B cell (primary cell): ENCODE measurements at places on chromosomes 4 and X. TPM values are rescaled to one million over a fixed set of nuclear protein-coding genes. Genes with fewer than 3 reads are reported as not detected.

DNA sequence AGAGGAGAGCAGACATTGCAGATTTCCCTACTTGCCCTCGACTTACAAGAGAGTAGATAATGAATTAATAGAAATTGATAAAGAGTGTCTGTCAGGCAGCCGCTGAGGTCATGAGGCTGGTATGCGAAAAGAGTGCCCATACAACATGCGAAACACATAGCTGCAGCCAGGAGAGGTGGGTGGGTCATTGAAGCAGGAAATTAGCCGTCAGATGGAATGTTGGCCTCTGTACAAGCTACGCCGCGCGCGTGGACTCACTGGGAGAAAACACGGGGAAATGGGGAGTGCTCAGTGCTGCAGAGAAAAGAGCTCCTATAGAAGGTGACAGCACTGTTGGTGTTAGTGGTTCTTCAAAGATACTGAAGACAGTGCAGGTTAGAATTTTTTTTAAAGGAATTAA lies 125.1 kb downstream of the RAPGEF2 start:
- no peak for DNase-seq
- no peaks in the 10 kb centered on the region for H3K36me3 ChIP-seq
- no peaks in the 10 kb centered on the region for H3K27me3 ChIP-seq
- H3K27ac ChIP-seq: no peak overlapping the region
- H3K4me1 ChIP-seq: peaks cover 4% of the 10 kb centered on the region
- no peak overlapping the region for H3K4me3 ChIP-seq

The OPRPN gene
- total RNA-seq: not detected in 2 replicates

The PDCL2 gene
- not detected in 2 replicates for total RNA-seq

DNA sequence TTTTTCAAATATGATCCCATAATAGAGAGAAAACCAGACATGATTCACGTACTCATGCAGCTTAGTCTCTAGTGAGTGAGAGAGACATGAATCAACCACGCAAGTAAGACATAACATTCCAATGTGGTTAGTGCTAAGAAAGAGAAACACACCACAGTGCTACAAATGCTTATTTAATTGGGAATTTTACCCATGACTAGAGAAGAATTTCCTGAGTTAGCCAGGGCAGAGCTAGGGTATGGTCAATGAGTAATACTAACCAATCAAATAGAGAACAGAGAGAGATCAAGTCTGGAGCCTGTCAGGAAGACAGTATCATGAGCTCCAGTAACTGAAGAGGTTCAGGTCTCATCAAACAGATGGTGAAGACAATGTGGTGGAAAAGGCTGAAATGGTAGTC lies 495.2 kb downstream of the PDGFC start:
- no peaks in the 10 kb centered on the region for H3K27me3 ChIP-seq
- H3K4me1 ChIP-seq: no peaks in the 10 kb centered on the region
- no peak overlapping the region for H3K4me3 ChIP-seq
- DNase-seq: no peak
- no peaks in the 10 kb centered on the region for H3K36me3 ChIP-seq

- no peak overlapping the region for H3K4me3 ChIP-seq
- H3K27ac ChIP-seq: no peak overlapping the region
- no peaks in the 10 kb centered on the region for H3K4me1 ChIP-seq
- H3K36me3 ChIP-seq: no peaks in the 10 kb centered on the region
Measured at GRCh38 chrX:10636337-10636736, 16.0 kb upstream of the MID1 start.

DNA sequence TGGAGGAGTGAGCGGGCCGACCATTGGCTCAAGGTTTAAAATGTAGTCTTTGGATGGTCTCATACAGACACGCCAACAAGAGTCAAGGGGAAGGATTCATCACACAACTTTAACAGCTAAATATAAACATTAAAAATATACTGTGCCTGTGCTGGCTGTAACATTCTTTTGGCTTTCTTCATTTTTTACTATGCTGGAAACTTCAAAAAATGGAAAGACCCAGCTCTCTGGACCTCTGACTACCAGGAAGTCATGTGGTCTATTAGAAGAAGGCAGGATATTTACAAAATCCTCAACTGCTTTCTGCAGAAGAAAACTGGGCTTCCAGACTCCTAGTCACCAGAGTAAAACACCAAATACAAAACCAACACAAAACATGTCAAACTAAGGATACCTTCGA lies 49.8 kb upstream of the KLF3 start:
- H3K27me3 ChIP-seq: no peaks in the 10 kb centered on the region
- no peak overlapping the region for H3K27ac ChIP-seq
- no peaks in the 10 kb centered on the region for H3K4me1 ChIP-seq
- no peaks in the 10 kb centered on the region for H3K36me3 ChIP-seq

GRCh38 chr4:122305853-122306252 lies 73.0 kb upstream of the ADAD1 start:
- no peak overlapping the region for H3K4me3 ChIP-seq
- peaks cover 34% of the 10 kb centered on the region for H3K36me3 ChIP-seq
- H3K27me3 ChIP-seq: no peaks in the 10 kb centered on the region
- DNase-seq: no peak

GRCh38 chr4:167282171-167282864 lies 48.0 kb upstream of the SPOCK3 start:
- H3K27ac ChIP-seq: no peak overlapping the region
- H3K4me1 ChIP-seq: no peaks in the 10 kb centered on the region
- no peak for DNase-seq
- no peaks in the 10 kb centered on the region for H3K27me3 ChIP-seq
- no peaks in the 10 kb centered on the region for H3K36me3 ChIP-seq

The ADGRG2 gene
- not detected in 2 replicates for total RNA-seq

DNA sequence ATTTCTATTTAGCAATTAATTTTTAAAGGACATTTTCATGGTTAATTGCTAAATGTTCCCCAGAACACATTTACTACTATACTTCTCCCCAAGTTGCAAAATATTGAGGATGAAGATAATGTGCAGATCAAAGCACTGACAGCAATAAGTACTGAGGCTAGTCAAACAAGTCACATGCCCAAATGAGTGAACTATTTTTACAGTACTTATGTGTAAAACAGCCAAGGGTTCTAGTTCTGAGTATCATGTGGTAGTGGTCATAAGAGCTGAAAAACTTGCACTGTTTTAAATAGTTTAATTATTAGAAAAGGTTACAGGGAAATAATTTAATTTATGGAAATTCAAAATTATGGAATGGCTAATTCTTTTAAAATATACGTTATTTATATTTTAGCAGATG lies 3.8 kb downstream of the GALNTL6 start:
- peaks cover 28% of the 10 kb centered on the region for H3K27me3 ChIP-seq
- DNase-seq: no peak
- H3K36me3 ChIP-seq: no peaks in the 10 kb centered on the region
- no peak overlapping the region for H3K27ac ChIP-seq

DNA sequence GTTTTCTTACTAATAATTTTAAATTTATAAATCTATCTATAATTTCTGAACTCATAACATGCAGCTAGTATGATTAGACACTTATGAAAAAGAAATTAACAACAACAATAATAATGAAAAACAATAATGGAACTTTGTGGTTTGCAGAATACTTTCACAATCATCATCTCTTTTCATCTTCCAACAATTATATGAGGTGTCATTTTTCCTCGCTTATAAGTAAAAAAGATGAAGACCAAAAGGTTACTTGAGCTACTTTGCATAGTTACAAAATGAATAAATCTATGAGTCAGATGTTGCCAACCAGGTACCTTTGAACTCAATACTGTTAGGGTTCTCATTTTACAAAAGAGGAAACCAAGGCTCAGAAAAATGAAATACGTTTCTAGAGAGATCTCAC lies 98.5 kb upstream of the ELOVL6 start:
- no peak overlapping the region for H3K27ac ChIP-seq
- H3K4me1 ChIP-seq: no peaks in the 10 kb centered on the region
- H3K27me3 ChIP-seq: no peaks in the 10 kb centered on the region
- H3K4me3 ChIP-seq: no peak overlapping the region

- H3K4me3 ChIP-seq: no peak overlapping the region
- H3K27me3 ChIP-seq: no peaks in the 10 kb centered on the region
- DNase-seq: peak; percentile 46
- no peaks in the 10 kb centered on the region for H3K4me1 ChIP-seq
- H3K36me3 ChIP-seq: no peaks in the 10 kb centered on the region
Measured at GRCh38 chrX:133838761-133839676, 146.4 kb downstream of the GPC3 start.

The SOX3 gene
- not detected in 2 replicates for total RNA-seq

- H3K4me1 ChIP-seq: no peaks in the 10 kb centered on the region
- no peak overlapping the region for H3K27ac ChIP-seq
- no peak for DNase-seq
- no peaks in the 10 kb centered on the region for H3K27me3 ChIP-seq
- H3K36me3 ChIP-seq: no peaks in the 10 kb centered on the region
Measured at GRCh38 chr4:23763559-23763958, 126.3 kb downstream of the PPARGC1A start.

The HELT gene
- total RNA-seq: not detected in 2 replicates

DNA sequence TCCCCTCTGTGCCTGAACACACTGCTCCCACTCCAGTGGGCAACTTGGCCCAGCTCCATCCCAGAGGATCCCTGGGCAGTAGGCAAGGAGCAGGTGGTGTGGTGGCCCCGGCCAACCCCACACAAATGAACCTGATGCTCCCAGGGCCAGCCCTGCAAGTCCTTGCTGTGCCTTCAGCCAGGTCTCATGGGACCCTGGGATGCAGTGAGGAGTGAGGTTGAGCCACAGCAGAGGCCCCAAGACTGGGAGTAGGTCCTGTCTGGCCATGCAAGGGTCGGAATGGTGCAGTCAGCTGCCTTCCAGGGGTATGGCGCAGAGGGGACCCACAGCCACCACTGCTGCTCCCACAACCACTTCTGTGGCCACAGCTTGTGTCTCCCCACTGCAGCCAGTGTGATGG lies 234.5 kb upstream of the DKK2 start:
- H3K27me3 ChIP-seq: no peaks in the 10 kb centered on the region
- no peak for DNase-seq
- no peak overlapping the region for H3K27ac ChIP-seq

GRCh38 chr4:86014599-86014998 lies 345.3 kb downstream of the MAPK10 start:
- no peak overlapping the region for H3K27ac ChIP-seq
- H3K36me3 ChIP-seq: no peaks in the 10 kb centered on the region
- peaks cover 15% of the 10 kb centered on the region for H3K4me1 ChIP-seq
- peak; percentile 76 for DNase-seq

GRCh38 chr4:168711197-168712140 lies 214.6 kb downstream of the PALLD start:
- H3K4me3 ChIP-seq: no peak overlapping the region
- peaks cover 4% of the 10 kb centered on the region for H3K4me1 ChIP-seq
- no peaks in the 10 kb centered on the region for H3K36me3 ChIP-seq
- no peak for DNase-seq
- H3K27ac ChIP-seq: no peak overlapping the region
- no peaks in the 10 kb centered on the region for H3K27me3 ChIP-seq

GRCh38 chrX:44060221-44060620 lies 87.0 kb upstream of the NDP start:
- no peak overlapping the region for H3K4me3 ChIP-seq
- H3K27ac ChIP-seq: no peak overlapping the region
- H3K27me3 ChIP-seq: no peaks in the 10 kb centered on the region
- no peaks in the 10 kb centered on the region for H3K36me3 ChIP-seq
- no peaks in the 10 kb centered on the region for H3K4me1 ChIP-seq

GRCh38 chrX:125387945-125388344 lies 68.3 kb downstream of the TEX13C start:
- H3K36me3 ChIP-seq: no peaks in the 10 kb centered on the region
- no peak overlapping the region for H3K4me3 ChIP-seq
- no peaks in the 10 kb centered on the region for H3K27me3 ChIP-seq
- no peak for DNase-seq
- H3K27ac ChIP-seq: no peak overlapping the region
- no peaks in the 10 kb centered on the region for H3K4me1 ChIP-seq

- H3K27me3 ChIP-seq: no peaks in the 10 kb centered on the region
- no peaks in the 10 kb centered on the region for H3K4me1 ChIP-seq
- H3K4me3 ChIP-seq: no peak overlapping the region
- H3K27ac ChIP-seq: no peak overlapping the region
- H3K36me3 ChIP-seq: no peaks in the 10 kb centered on the region
Measured at GRCh38 chrX:21798677-21799219, 40.7 kb upstream of the MBTPS2 start.

The CPLX1 gene
- total RNA-seq: not detected in 2 replicates

DNA sequence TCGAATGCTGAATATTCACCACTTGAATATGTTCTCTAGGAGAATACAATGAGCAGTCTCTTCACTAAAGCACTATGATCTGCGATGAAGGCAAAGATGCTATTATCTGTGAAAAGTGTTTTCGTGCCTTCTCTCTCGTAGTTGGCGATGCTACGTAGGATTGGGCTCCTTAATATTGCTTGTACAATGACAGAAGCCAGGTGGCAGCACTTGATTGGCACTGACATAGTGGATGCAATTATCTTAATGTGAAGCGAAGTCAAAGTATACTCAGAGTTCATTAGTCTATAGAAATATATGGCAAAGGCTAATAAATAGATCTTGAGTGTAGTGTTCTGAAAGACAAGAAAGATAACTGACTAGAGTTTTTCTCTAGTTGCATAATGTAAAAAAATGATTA lies 1135.7 kb upstream of the AGA start:
- no peaks in the 10 kb centered on the region for H3K36me3 ChIP-seq
- no peaks in the 10 kb centered on the region for H3K4me1 ChIP-seq
- no peak overlapping the region for H3K4me3 ChIP-seq

The NDST3 gene
- total RNA-seq: not detected in 2 replicates

DNA sequence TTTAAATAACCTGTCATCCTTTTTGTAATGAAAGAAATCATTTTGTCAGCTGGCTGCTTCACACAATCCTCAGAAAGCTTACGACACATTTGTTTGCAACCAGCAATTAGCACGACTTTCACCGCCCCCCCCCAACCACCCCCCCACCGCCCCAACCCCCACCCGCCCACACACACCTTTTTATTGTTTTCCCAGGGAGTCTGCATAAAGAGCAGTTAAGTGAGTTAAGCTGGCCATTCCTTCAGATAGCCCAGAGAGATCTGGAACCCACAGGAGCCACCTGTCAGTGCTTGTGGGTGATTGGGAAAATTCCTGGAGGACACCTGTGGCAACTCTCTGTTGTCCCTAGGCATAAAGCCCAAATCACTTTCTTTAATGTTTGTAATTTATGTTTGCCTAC lies 175.7 kb upstream of the FMR1 start:
- no peaks in the 10 kb centered on the region for H3K36me3 ChIP-seq
- DNase-seq: no peak
- H3K4me3 ChIP-seq: no peak overlapping the region
- no peaks in the 10 kb centered on the region for H3K27me3 ChIP-seq
- no peaks in the 10 kb centered on the region for H3K4me1 ChIP-seq
- H3K27ac ChIP-seq: no peak overlapping the region

GRCh38 chr4:37765741-37766140 lies 60.7 kb upstream of the PGM2 start:
- H3K4me1 ChIP-seq: no peaks in the 10 kb centered on the region
- no peak overlapping the region for H3K27ac ChIP-seq
- H3K36me3 ChIP-seq: no peaks in the 10 kb centered on the region
- peaks cover 2% of the 10 kb centered on the region for H3K27me3 ChIP-seq
- H3K4me3 ChIP-seq: no peak overlapping the region
- DNase-seq: no peak

DNA sequence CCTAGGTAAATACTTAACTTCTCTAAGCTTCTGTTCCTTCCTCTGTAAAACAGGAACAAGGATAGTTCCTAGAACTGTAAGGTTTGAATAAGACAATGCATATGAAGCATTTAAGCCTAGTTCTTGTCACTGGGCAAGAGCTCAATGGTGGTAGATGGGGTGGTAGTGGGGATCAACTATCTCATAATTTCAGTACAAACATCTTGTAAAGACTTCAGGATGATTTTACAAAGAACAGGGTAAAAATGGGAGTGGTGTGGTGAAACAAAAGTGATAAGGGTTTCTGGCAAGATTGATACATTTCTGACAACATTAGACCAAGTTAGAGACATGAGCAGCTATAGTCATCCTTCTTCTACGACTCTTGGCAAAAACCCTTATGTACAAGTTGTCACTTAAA lies 137.8 kb downstream of the SCFD2 start:
- no peak overlapping the region for H3K27ac ChIP-seq
- no peak for DNase-seq
- H3K27me3 ChIP-seq: no peaks in the 10 kb centered on the region
- H3K4me1 ChIP-seq: peaks cover 10% of the 10 kb centered on the region
- H3K36me3 ChIP-seq: no peaks in the 10 kb centered on the region
